Stimulated activated naive CD8-positive, alpha-beta T cell treated with anti-CD3 and anti-CD28 coated beads, Interleukin-15, amount 100 ng/mL, for 72 hours (primary cell): ENCODE measurements at places on chromosomes 4 and X.

- peak; percentile 45 for DNase-seq
These were observed 694 bp downstream of the TBL1X start for GRCh38 chrX:9465380-9466123.

DNA sequence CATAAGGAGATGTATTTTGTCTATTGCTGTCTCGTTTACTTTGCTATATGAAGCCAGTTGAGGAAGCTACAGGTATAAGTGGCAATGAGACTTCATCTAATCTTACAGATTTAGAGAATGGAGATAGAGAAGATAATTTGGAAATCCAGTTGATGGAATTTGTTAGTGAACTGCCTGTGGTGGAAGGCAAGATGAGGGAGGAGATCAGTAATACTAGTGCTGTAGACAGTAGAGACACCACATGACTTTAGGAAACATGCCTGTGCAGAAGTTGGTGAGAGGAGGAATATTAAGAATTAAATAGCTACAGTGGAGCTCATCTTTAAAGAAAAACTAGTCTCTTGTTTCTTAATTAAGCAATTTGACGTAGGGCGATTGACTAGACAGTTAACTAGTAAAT lies 51.3 kb downstream of the RBPJ start:
- no peak for DNase-seq

- DNase-seq: no peak
These were observed 31.4 kb upstream of the VMA21 start for GRCh38 chrX:151365579-151365978.

GRCh38 chr4:33996075-33996718 lies 2248.1 kb downstream of the ARAP2 start:
- DNase-seq: no peak

GRCh38 chrX:4825550-4825949 lies 1112.1 kb upstream of the PRKX start:
- no peak for DNase-seq

DNA sequence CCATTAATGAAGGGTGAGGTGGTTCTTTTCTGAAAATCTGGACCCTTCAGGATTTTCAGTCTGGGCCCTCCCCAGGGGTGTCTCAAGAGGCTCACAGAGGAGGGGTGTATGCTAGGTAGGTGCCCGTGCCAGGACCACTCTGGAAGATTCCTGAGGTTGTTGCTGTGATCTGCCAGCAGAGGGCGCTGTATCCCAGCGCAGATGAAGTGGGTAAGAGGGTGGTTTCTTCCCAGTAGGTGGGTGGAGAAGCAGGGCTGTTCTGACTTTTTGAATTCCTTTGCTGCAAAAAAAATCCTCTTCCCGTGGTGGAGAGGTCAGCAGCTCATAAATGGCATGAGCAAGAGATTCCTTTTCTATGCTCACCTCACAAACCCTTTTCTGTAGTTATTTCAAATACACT lies 51.1 kb downstream of the SCML1 start:
- DNase-seq: peak; percentile 21

DNA sequence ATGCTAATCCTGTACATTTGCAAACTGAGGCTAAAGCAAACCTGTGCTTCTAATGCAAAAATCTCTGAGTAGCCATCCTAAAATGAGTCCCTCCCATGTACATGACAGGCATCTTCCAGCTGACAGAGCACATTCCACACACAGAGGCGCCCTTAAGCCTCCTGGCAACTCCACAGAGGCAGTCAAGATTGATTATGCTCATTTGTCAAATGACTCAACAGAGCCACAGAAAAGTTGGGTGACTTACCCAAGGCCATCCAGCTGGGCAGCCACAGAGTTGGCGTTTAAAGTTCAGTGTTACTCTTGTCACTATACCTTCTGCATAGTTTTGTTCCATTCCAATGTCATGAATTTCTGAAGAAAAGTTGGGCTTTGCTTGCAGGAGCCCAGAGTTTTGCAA lies 394.6 kb upstream of the FGF13 start:
- DNase-seq: no peak

- no peak for DNase-seq
These were observed 17.2 kb downstream of the TRMT44 start for GRCh38 chr4:8457646-8458252.

DNA sequence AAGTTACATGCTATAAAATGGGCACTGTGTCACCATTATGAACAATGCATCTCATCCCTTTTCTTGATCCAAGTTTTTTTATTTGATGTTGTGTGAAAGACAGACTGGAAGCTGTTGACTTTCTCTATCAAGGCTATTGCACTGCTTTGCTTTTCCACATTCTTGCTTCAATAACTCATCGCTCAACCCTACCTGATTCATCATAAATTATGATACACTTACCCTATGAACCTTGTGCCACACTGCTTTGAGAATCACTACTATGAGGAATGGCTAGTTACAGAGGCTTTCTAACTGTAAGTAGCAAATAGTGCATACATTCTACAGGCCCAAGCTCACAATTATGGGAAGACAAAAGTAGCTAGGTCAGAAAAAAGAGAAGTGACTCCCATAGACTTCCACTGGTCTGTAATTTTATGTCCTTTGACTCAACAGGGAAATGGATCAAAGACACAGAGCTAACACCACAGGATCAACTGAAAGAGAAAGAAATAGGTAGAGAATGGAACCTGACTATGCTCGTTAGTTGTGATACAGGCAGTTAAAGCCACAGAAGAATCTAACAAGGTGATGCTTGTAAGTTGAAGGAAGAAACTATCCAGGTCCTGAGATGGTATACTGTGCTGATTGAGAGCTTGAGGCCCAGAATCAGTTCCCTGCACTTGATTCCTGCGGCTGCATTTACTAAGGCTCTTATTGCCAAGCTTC lies 163.5 kb downstream of the PPP3CA start:
- no peak for DNase-seq

DNA sequence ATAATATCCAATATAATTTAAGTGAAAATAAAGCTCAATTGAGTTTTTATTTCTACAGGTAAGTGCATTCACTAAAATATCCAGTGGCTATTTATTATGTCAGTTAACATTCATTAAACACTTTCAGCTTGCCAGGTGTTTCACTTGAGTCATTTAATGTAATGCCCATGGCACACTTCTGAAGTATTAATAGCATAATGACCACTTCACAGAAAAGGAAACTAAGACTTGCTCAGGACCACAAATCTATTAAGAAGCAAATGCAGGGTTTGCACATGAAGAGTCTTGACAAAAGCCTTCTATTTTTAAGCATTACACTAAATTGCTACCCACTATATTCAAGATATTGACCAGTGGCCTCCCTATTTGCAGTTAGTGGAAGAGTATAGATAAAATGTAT lies 612.7 kb downstream of the KCTD8 start:
- DNase-seq: no peak

GRCh38 chr4:132540797-132541196 lies 608.3 kb upstream of the PCDH10 start:
- no peak for DNase-seq

DNA sequence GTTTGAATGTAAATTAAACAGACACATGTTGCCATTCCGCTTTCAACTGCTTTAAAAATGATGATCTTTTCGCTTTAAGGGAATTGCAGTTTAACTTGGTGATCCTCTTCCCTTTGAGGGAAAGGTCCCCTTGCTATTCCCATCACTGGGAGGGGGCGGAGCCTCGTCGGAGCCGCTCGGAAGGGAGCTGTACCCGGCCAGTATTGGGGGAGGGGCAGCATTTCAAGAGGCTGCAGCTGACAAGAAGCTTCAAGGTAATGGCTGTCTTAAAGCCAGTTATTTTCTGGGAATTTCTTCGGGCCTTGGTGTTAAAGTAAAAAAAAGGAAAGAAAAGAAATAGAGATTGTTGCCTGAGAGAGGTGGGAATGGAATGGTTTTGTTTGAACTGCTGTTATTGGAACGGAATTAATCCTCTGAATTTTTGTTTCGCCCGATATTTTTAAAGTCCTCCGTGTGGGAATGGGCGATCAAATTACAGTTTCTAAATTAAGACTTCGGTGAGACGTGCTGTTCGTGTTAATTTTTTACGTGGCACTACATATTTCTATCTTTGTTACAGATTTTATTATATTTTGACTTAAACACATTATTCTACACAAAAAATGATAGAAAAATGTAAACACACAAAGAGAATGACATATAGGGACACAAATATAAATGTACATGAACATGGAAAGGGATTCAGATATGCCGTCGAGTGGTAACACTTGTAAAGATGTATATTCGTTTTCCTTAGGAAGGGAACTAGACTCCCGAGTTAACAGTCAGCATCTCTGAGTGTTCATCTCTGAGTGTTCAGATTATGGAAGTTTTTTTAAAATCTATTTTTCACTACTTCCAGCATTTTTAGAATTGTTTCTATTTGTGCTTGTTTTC lies 9.2 kb downstream of the PWWP3B start:
- DNase-seq: no peak

GRCh38 chr4:57078685-57079521 lies 31.3 kb downstream of the IGFBP7 start:
- DNase-seq: no peak

DNA sequence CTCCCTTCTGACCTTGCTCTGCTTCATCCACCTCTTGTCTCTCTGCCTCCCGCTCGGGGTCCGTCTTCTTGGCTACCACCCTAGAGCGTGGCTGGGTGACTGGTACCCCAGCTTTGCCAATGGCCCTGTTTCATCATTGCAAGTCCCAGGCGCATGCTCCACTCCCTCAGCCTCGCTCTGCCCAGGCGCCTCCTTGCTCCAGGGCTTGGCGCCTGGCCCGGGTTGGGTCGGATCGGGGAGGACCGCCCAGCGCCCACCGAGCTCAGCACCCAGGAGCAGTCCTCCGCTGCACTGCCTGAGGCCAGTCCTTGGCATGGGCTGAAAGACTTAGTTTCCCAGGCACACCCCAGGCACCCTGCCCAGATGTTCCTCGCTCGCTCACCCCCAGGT lies 577 bp downstream of the BGN start:
- no peak for DNase-seq

DNA sequence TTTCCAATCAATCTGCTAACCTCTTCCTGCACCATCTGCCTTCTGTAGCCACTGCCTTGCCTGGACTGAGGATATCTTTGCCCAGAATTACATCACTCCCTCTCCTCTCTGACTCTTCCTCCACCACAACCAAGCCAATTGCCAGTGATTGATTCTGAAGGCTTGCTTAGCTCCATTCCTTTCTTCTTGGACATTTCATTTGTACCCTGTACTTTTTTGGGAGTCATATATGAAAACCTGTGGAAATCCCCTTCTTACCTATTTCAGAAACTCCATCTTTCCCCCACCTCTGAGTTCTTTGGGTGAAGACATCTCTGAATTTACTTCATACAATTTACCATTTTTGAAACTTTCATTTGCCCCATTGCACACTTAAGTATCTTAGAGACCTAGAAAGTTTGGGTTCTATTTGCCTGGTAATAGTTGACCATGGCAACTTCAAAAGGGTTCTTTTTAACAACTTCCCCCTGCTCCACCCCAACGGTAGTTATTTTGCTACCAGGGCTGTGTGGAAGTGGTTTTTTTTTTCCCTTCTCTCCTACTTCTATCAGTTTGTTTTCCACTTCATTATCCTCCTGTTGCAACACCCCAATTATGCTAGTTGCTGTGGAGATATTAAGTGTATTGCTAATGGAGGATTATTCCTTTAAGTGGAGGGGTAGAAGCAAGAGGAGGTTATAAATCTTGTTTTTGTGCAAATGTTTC lies 14.3 kb downstream of the SGMS2 start:
- no peak for DNase-seq

GRCh38 chr4:2082627-2083026 lies 23.5 kb downstream of the NAT8L start:
- DNase-seq: no peak

DNA sequence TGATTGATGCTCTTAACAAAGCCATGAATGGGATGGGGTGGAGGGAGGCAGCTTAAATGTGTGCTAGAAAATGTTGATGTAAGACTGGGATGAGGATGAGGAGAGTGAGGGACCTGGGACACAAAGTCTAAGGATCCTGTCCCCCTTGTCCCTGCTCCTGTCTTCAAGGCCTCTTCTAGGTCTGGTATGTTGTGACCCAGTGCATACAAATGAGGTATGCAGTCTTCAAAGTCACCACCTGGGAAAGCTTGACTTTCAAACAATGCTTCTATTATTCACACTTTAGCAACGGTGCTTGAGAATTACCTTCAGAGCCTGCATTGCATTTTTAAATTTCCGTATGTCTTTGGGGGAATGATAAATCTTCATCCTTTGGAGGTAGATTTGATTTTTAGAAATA lies 88.4 kb upstream of the SLC34A2 start:
- no peak for DNase-seq

DNA sequence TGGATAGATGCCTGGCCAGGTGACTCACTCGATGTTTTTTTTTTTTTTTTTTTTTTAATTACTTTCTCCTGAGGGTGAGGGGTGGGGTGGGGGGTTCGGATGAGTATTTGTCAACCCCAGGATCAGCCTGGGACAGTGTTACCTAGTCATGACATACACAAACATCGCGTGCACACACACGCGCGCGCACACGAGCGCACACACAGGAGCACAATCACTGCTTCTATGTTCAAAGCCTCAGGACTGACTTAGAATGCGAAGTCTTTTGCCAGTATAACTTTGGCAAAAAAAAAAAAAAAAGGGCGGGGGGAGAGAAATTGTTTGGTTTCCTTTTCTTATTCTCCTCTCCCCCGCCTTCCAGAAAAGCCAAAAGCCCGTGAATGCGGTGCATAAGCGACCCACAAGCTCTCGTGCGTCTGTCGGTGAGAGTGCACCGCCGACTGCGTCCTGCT lies 115.0 kb upstream of the TEX13C start:
- DNase-seq: no peak

GRCh38 chr4:80264825-80265224 lies 1.6 kb upstream of the FGF5 start:
- DNase-seq: no peak

DNA sequence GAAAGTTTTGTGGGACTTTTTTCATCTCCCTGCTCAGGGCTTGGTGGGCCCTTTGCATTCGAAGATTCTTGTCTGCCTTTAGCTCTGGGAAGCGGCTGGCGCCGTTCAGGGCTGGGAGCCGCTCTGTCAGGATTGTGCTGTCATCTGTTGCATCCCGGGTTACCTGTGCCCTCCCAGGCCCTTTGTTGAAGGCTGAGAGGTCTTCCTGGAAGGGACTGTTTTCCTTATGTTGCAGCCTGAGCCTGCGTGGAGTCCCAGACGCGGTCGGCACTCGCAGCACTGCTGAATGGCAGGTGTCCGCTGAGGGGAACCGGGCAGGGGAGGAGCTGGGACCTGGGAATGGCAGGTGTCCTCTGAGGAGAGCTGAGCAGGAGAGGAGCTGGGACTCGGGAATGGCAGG lies 15.9 kb downstream of the RGS12 start:
- DNase-seq: no peak

- DNase-seq: no peak
These were observed 4.8 kb downstream of the USP38 start for GRCh38 chr4:143189528-143189927.

DNA sequence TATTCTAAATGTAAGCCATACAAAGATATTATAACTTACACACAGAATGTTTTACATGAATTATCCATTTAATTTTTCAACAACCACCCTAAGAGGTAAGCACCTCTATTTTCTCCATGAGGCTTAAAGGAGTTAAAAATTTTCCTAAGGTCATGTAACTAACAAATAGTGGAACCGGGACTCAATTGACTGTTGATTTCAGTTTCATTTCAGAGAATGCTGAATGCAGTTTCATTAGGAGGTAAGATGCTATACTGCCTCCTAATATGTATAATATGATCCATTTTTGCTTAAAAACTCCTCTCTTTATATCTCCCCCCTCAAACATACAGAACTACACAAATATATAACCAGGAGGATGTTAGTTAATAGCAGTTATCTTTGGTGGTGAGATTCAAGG lies 29.1 kb downstream of the PHKA1 start:
- no peak for DNase-seq
